ENCODE measurements at places on chromosomes 2 and 18.

DNA sequence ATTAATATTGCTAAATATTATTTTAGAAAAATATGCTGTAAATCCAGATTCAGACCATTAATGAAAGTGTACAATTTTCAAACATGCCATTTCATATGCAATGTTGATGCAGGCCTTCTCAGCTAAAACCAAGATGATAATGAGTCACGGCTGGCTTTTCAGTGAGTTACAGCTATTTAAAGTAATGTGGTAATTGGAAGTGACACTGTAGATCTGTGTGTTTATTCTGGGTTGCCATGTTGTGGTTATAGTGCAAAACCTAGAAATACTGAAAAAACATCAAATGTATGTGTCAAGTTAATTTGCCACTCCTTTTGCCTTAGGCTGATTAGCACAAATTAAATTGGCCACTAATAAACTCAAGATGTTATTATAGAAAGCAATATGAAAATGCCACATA is 506.6 kb downstream of the ERBB4 start:
- no peak for DNase-seq

DNA sequence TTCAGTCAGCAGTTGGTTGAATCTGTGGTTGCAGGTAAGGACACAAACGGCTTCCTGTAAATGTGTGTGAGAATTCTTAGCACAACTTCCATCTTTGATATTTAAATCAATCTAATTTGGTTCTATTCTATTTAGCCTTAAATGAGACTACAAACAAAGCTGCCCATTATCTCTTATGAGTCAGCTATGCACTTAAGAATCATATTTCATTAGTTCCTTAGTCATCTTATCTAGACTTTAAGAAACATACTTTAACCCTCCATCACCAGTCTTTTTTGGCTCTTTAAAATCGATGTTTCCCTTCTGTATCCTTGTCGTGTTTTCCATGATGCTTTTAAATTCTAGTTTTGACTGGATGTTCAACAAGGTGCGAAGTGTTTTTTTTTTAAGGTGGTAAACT is 114.4 kb upstream of the TMEM200C start:
- DNase-seq = no peak

- no peak for DNase-seq
Measured at GRCh38 chr2:119630121-119630520, 48.9 kb upstream of the TMEM177 start.

- no peak for DNase-seq
Measured at GRCh38 chr2:43034921-43035320, 191.5 kb downstream of the ZFP36L2 start.

- no peak for DNase-seq
Measured at GRCh38 chr2:223053484-223054192, 1.6 kb downstream of the KCNE4 start.

Measured in activated naive CD4-positive, alpha-beta T cell (primary cell).